CD4-positive, alpha-beta memory T cell (primary cell): ENCODE measurements at places on chromosomes 4 and X. TPM values are rescaled to one million over a fixed set of nuclear protein-coding genes. Genes with fewer than 3 reads are reported as not detected.

- DNase-seq, result no peak
Measured at GRCh38 chr4:76301068-76301774, 5.3 kb upstream of the STBD1 start.

The TMEM31 gene
- total RNA-seq, result not detected

- DNase-seq, result no peak
Measured at GRCh38 chr4:48153791-48154550, 19.9 kb upstream of the TXK start.

- no peak for DNase-seq
Measured at GRCh38 chr4:41160856-41161255, 53.5 kb downstream of the APBB2 start.

DNA sequence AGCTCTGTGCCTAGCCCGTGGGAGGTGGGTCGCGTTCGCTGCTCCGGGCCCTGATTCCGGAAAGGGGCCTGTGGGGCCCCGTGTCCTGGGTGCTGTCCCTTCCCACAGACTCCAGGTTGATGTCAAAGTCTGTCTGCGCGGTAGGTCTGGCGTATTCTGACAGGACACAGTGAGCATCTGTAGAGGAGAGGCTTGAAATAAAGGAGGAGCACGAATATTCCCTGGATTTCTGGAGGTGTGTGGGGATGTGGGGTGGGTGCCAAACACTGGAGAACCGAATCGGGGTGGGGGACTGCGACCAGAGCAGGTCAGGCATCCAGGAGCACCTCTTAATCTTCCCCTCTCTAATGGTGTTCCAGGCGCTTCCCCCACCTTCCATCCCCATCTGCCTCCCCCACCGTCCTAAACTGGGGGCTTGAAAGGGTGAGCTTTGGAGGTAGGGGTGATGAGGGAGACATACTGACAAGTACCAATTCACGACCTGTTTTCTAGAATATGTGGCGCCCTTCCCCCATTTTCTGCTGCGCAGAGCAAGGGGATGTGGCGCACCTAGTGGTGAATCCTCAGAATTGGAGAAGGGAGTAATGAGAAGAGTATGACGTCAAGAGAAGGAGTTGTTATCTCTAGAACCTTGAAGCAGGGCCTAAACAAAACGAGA is 877 bp downstream of the GPRASP1 start:
- DNase-seq, result peak; percentile 83

The DNAAF6 gene
- total RNA-seq, result not detected

The PPBP gene
- not detected for total RNA-seq

DNA sequence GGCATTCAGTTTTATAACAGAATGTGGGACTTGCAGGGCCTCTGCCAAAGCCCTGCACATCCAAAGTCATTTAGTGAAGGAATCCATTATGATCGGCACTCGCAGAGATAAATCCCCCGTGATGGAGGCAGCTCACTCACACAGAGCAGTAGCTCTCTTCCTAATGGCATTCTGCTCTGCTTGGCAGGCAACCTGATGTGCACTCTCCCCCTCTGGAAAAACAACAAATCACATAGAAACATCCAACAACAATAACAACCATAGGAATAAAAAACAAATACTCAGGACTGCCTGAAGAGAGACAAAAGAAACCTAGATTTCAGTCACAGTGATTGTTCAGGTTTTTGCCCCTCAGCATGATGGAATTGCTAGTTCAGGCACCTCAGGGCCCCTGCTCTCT is 59.7 kb downstream of the NAA11 start:
- DNase-seq, result no peak

- DNase-seq, result no peak
Measured at GRCh38 chrX:47687263-47687662, 28.3 kb upstream of the UXT start.

DNA sequence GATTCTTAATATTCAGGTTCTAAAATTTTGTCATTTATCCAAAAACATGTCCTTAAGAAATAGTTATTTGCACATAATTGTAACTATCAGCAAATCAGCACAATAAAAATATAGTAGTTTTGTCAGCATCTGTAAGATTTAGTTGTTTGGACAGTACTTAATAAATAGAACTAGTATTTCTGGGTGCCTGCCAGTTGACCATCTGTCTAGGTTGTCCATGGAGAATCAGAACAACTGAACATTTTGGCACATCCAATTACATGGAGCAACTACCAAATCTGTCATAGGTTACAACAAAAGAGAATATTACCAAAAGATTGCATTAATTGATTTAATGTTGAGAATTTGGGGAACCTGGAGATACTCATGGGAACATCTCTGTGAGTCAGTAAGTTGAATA is 305.5 kb upstream of the TACR3 start:
- no peak for DNase-seq

GRCh38 chr4:48698029-48698971 is 81.8 kb downstream of the FRYL start:
- DNase-seq, result no peak

The CCNB3 gene
- total RNA-seq, result 0.17 TPM

DNA sequence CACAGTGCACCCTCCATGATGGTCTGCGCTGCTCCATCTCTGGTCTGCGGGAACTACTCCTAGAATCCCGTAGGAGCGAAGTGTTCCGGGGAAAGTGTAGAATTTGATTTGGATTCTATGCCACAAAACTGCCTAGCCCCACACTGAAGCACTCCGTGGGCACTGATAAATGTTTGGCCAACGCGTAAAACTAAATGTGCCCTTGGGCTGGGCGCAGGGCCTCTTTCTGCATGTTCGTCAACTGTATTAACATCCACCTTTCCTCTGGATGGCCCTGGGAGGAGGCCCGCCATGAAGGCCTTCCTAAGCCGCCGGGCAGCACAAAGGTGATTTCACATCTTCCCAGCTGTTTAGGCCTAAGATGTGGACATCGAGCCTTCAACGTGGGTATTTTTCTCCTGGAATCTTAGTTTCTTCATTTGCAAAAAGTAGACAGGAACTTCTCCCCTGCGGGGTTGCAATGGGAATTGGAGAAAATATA is 2.6 kb downstream of the MSX1 start:
- DNase-seq, result no peak

DNA sequence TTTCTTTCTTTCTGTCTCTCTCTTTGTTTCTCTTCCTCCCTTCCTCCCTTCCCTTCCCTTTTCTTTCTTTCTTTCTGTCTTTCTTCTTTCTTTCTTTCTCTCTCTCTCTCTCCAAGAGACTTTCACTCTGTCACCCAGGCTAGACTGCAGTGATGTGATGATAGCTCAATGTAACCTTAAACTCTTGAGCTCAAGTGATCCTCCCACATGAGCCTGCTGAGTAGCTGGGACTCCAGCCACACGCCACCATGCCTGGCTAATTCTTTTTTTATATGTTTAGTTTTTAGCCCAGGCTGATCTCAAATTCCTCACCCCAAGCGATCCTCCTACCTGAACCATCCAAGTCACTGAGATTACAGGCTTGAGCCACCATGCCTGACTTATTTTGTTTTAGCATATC is 64.3 kb upstream of the EMCN start:
- DNase-seq, result no peak

DNA sequence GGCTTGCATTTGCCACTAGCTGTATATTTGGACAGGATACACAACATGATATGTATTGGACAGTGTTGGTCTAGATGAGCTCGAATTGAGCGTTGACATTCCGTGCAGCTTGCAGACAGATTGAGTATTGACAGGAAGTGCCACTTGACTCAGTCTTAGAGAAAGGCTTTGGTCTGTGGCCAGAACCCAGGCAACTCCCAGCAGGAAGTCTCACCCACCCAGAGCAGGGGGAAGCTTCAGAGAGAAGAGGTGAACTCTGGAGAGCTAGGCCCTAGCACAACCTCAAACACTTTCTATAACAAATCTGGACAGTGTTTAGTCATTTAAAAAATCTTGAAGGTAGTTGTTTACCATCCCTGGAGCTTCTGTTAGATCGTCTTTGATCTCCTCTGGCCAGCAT is 280.5 kb downstream of the FBXW7 start:
- DNase-seq, result peak; percentile 74

The PGAM4 gene
- not detected for total RNA-seq

- no peak for DNase-seq
Measured at GRCh38 chrX:13661735-13662288, 8.9 kb downstream of the TCEANC start.

The TCEAL1 gene
- total RNA-seq, result 10.6 TPM

The P2RY8 gene
- 195 TPM for total RNA-seq

DNA sequence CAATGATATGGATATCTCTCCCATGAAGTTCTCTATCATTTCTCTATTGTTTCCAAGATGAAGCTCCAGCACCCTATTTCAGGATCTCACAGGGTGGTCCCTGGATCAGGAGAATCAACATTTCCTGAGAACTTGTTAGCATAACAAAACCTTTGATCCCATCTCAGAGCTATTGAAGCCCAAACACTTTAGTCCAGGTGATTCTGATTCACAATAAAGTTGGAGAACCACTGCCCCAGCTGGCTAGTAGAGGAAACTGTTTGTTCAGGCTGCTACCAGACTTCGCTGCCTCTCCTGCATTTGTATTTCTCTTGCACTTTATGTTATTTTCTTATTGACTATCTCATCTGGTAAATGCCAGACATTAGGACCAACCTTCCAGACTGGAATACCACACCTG is 65.4 kb downstream of the CEP44 start:
- no peak for DNase-seq
